ENCODE measurements at places on chromosomes 13 and 19.

DNA sequence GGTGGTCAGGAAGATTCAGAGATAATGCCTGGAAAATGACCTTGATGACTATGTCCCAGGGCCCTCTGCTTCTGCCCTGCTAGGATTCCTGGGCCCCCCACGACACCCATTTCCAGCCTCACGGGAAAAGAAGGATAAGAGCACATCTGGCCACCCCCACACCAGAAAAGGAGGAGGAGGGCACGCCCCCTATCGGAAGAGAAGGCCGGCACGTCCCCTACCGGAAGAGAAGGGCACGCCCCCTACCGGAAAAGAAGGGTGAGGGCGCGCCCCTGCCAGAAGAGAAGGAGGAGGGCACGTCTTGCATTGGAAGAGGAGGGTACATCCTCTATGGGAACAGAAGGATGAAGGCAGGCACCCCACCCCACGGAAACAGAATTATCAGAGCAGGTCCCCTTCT is 84.3 kb downstream of the IER2 start:
- DNase-seq: no peak

DNA sequence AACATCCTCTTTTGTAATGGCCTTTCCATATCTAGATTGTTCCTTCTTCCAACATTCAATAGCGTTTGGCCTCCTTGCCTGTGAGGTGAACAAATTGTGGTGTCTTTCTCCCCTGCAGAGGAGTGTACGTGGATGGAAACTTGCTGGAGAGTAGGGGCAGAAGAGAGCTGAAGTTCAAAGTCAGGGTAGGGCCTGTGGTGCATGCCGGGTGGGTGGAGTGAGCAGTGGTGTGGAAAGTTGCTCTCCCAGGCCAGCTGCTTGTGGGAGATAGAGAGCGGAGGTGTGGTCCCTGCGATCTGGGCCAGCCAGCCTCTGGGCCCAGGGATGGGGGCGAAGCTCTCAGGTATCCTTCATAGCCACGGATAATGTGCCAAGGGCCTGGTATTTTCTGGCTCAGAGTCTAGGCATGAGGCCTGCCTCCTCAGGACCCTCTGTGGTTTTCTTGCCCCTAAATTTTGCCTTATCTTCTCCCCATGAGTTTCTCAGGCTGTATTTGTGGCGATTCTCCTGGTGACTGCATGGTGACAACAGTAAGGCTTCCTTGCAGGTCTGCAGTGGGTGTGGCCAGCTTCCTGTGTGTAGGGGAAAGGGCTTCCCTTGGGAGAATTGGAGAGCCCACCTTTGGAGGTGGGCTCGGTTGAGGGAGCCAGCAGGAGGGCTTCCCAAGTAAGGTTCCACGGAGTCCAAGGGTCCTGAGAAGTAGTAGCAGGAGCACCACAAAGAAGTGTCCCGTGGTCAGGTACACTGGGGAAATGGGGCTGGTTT is 6.7 kb downstream of the RGCC start:
- no peak for DNase-seq

DNA sequence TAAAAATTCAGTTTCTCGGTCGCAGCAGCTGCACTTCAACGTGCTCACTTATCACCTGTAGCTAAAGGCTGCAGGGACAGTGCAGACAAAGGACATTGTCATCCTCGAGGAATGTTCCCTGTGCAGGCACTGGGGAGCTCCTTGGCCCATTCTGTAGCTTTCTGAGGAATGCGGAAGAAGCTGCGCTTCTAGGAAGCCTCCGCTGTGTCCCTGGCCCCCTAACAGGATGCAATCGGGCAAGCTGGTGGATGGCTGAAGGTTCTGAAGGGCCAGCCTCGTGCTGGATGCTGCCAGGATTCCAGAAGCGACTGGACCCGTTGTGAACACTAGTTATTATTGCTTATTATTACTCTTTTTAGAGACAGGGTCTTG is 8.1 kb downstream of the ANO8 start:
- no peak for DNase-seq

DNA sequence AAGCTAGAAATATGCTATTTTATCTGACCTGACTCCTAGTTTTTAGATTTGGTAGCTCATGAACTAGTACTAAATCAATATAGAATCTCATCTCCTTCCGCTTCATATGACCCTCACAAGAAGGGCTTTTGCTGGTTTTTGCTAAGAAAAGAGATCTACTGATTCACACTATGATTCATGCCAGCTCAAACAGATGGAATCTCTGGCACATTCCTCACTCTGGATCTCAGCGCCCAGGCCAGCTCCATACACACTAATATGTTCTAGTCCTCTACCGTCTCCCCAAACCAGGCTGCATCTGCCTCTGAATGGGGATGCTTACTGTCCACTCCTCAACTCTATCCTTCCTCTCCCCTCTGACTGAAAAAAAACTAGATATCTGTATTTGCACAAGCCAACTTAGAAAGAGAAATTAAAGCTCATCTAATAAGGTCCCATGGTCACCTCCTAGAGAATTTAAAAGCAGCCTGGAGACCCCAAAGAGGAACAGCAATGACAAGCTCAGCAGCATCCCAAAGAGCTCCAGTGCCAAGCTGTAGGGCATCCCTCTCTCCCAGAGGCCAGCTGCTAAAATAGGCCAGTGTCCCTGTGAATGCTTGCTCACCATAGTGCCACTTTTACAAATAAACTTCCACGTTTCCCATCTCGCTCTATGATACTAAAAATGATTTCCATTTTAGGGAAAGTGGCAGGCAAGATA is 74.9 kb downstream of the LHFPL6 start:
- DNase-seq: no peak

DNA sequence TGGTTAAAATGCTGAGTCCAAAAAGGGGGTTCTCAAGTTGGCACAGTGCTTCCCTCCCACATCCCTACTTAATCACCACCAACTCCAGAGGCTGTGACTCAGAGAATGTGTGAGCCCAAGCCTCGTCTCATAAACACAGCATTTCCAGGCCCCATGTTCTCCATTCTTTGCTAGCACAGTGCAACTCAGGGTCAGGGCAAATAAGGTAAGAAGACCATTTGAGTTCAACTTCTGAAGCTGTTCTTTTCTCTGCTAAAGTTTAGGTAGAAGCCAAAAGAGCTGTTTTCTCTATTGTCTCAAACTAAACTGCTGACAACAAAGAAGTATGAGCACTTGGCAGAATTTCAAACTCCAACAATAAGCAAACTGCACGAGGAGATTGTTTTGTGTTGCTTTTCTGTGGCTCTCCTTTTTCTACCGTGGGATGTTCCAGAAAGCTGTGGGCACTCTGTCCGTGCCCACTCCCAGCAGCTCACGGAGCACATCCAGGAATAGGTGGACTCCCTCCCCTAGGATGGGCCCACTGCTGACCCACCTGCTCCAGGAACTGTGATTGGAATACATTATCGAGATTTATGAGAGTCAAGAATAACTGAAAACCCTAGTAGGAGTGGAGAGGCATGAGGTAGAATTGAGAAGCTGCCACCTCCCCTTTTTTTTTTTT is 494.3 kb downstream of the COG6 start:
- DNase-seq: no peak

GRCh38 chr13:88586263-88586662 is 915.1 kb downstream of the SLITRK5 start:
- DNase-seq: no peak

- no peak for DNase-seq
Observed at GRCh38 chr19:31270897-31271296, 78.3 kb downstream of the TSHZ3 start.

DNA sequence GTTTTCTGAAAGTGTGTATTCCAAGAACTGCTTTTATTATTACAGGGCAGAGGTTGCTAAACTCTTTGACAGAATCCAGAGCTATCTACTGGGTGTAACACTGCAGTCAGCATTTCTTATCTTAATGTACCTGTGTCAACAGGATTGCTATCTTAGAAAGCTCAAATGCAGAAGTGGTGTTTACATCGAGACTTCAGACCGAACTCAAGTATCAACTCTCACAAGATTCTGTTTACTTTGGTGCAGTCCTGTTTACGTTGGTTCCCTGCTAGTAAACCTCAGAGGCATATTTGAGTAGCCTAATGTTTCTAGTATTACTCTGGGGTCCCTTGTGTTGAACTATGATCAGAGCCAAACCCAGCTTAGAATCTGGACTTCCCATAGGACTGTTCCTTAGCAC is 20.5 kb downstream of the SLC15A1 start:
- no peak for DNase-seq

DNA sequence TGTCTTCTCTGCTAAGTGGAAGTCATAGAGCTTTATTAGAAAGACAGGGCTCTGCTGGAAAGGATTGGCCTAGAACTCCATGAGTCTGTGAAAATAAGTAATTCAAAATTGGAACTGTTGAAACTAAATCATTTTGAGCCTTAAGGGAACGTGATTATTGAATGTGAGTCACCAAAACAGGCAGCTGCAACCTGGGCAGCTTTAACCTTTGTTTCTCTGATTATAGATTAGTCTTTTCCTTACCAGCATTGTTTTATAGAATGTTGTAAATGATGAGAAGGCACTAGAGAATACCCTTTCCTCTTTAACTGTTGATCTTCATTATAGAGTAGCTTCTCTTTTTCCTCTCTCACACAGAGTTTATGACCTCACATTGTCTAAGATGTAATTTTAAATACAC is 638.8 kb upstream of the SLITRK6 start:
- DNase-seq: no peak

DNA sequence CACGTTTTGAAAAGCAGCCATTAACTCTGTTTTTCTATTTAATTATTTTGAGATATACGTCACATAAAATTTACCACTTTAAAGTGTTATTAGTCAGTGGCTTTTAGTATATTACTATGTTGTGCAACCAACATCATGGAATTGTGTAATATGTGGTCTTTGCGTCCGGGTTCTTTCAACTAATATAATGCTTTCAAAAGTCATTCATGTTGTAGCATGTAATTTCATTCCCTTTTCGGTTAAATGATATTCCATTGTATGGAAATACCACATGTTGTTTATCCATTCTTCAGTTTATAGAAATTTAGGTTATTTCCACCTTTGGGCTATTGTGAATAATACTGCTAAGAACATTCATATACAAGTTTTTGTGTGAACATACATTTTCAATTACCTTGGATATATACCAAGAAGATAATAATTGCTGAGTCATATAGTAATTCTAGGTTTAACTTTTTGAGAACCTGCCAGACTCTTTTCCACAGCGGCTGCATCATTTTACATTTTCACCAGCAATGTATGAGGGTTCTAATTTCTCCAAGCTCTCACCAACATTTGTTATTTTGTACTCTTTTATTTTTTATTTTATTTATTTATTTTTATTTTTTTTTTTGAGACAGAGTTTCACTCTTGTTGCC is 28.1 kb upstream of the CLDN10 start:
- DNase-seq: no peak

DNA sequence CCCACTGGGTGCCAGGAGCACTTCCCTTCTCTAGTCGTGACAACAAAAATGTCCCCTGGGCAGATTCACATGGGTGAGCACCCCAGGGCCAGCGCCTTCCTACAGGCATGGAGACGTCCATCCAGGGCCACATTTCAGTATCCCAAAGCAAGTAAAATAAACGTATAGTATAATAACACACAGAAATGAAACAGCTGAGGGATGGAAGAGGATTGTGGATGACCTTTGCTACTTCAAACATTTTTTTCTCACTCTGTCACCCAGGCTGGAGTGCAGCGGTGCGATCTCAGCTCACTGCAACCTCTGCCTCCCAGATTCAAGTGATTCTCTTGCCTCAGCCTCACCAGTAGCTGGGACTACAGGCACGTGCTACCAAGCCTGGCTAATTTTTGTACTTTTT is 28.2 kb downstream of the CILP2 start:
- no peak for DNase-seq

- peak; percentile 4 for DNase-seq
Observed at GRCh38 chr19:38452430-38453366, 19.2 kb downstream of the RYR1 start.

GRCh38 chr13:27927444-27928352 is 7.9 kb downstream of the PDX1 start:
- no peak for DNase-seq

DNA sequence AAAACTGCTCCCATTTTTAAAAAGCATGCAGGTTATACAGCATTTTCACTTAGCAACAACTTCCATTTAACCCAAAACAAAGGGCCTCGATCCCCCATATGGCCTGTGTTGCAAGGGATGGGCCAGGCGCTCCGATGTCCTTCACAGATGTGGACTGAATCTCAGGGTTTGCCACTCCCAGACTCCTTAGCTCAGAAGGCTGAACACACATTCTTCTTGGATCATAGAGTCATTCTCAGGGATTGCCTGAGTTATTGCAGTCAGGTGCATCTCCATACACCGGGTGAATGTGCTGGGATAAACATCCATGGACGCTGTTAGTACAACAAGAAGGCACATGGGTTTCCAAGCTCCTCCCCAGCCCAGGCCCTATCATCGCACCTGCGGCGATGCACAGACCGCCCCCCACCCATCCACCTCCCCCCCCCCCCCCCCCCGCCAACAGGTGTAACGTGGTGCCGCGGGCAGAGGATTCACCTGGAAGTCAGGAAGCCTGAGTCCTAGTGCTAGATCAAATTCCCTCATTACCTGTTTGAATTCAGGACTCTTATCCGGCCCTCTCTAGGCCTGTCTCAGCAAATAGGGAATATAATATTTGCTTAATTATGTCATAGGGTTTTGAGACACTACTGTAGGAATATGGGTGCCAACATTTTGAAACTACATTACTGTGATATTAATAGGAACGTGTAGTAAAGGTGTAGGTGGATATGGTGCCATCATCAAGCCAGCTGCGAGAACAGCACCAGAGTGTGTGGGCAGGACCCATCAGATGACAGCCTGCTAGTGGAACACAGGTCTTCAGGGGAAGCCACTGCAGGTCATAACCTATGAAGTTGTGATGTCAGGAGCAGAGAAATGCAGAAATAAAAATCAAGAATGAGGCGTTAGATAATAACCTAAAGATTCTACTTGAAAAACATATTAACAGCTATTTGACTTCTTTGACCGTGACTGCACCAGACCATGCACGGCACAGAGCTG is 110.9 kb downstream of the SACS start:
- DNase-seq: no peak

- DNase-seq: no peak
Observed at GRCh38 chr13:91988331-91988730, 589.9 kb downstream of the GPC5 start.

DNA sequence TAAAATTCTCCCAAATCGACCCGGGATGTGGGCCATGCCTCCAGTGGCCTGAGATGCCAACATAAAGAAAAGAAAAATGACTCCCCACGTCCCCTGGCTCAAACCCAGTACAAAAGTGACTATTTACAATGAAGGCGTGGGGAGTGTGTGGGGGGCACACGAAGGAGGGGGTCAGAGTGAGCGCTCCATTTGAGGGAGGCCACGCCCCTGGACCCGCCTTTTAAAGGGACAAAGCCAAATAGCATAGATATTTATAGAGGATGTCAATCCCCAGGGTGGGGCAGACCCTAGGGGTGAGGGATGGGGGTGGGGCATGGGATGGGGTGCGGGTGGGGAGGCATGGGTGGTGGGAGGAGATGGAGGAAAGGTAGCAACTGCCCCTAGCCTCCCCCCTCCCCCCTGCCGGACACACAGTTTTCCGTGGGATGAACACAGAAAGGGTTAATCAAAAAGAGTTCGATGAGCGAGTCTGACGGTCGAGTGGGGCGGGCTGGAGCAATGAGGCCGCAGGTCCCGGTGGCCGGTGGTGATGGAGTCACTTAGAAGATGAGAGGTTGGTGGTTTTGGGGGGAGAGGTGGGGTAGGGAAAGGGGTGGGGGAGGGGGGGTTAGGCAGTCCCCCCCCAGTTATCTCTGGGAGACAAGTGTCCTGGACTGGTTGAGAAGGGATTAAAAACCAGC is 20.1 kb upstream of the NANOS2 start:
- no peak for DNase-seq

- DNase-seq: no peak
Observed at GRCh38 chr19:30880151-30880550, 469.1 kb downstream of the TSHZ3 start.
